Inflammatory macrophage treated with lipopolysaccharide for 4 hours (primary cell): ENCODE measurements at places on chromosomes 16 and 17.
A peak's percentile ranks its signal among the peaks of the same experiment; 100 is the strongest.

- no peak for DNase-seq
Observed at GRCh38 chr17:51397361-51398127, 137.2 kb downstream of the UTP18 start.

DNA sequence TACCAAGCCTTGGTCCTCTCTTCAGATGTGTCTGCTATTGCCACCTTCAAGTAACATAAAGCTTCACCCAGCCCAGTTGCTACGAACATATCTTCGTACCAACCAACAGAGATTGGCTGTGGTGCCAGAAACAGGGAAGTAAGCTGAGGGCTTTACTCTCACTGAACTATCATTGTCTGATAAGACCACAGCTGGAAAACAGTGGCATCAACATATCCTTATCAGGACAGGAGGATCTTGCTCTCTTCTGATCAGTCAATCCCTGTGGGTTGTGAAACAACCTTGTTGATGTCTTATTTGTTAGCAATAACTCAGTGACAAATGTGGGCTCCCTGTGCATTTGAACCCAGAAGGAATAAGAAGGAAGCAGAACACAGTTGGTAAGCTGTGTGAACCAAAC, 446.3 kb upstream of the MAF start:
- no peak for DNase-seq

- no peak for DNase-seq
Observed at GRCh38 chr16:30010844-30011713, at the start of gene DOC2A. Gene DOC2A, minus strand, starts transcription at chr16:30011027. Its CDS starts 805 bp downstream, at chr16:30010222.

DNA sequence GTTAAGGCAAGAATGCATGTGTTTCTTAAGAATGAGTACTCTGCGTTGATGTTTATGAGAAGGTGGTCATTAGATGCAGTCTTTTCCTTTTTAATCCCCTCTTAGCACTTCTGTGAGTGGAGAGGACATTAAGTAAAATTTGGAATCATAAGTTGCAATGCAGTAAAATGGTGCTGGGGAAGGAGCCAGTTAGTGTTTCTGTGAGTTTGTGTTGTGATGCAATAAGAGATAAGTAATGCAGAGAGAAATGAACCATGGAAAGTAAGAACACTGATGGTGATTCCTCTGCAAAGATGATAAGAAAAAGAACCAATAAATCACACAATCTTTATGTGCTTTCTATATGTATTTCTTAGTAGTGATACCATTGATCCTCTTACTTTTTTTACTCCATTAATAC, 20.0 kb downstream of the ABHD15 start:
- DNase-seq, result no peak

DNA sequence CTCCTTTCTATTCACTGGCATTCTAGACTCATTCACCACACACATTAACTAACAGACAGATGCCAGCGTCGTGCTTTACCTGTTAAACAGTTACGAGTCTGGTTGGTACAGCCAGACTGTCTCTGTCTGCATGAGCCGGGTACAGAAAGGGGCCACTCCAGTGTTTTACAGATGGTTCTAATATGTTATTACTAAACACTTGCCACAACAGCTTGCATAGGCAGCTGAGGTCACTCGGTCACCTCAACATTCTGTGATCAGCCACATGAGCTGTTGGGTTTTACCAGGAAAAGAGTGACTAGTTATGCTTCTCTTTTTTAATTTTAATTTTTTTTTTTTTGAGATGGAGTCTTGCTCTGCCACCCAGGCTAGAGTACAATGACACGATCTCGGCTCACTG, 25.2 kb downstream of the CD300A start:
- peak; percentile 91 for DNase-seq

DNA sequence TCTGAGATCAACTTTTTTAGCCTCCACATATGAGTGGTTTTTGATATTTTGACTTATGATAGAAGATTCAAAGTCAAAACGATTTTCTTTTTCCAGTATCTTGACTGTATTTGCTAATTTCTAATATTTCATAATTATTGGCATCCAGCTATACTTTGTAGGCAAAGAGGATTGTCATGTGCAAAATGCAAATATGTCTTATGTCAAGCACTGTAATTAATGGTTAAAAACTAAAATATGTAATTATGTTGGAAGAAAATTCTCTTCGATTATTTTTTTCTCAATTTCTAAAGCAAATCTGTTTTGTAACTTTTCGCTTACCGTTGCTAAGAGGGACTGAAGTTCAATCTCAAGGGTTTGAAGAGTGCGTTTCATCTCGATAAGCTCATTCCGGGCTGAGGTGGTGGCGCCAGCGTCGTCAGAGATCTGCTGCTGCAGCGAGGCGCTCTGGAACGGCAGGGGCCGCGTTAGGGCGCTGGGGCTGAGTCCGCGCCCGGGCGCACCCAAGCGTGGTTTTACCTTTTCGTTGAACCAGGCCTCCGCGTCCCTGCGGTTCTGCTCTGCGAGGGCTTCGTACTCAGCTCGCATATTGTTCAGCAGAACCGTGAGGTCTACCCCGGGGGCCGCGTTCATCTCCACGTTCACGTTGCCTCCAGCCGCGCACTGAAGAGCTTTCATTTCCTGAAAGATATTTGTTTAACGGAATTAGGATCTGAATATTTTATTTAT, 3.0 kb downstream of the KRT27 start:
- no peak for DNase-seq

DNA sequence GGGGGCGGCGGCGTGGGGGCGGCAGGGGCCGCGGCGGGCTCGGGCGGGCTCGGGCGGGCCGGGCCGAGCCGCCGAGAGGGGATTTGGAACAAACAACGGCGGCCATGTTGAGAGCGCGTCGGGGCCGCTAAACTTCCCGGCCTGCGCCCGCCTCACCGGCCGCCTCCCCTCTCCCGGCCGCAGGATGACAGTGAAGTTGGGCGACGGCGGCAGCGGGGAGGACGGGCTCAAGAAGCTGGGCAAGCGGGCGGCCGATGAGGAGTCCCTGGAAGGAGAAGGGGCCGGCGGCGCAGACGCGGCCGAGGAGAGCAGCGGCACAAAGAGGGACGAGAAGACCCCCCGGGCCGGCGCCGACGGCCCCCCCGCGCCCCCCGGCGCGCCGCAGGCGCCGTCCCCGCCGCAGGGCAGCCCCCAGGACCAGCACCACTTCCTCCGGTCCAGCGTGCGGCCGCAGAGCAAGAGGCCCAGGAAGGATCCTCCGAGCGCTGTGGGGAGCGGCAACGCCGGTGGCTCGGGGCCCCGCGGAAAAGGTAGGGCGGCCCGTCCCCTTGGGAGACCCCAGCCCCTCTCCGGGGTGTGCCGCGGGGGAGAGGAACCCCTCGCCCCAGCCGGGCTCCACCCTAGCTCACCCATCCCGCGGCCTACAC, 2.4 kb downstream of the CRAMP1 start:
- DNase-seq, result peak; percentile 35

DNA sequence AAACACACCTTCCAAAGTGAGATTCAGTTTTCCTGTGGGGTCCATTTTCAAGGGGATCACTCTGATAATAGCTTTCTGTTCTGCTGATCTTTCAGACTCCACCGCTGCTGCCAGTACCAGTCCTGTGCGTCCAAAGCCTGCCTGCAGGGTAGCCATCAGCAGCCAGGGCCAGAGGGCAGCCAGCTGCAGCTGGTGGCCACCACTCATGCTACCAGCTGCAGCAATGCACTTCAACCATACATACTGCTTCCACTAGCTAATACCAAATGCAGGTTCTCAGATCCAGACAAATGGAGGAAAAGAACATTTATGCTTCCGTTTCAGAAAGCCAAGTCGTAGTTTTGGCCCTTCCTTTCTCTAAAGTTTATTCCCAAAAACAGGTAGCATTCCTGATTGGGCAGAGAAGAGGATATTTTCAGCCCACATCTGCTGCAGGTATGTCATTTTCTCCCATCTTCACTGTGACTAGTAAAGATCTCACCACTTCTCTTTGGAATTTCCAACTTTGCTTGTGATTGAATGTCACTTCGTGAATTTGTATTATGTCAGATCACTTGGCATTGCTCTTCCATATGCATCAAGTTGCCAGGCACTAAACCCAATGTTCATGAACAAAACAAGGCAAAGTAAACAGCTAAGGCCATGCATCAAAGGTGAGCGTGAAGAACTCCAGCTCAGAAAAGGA, 1.8 kb downstream of the RNF43 start:
- DNase-seq, result peak; percentile 23

GRCh38 chr16:79713609-79714309, 113.2 kb upstream of the MAF start:
- no peak for DNase-seq

DNA sequence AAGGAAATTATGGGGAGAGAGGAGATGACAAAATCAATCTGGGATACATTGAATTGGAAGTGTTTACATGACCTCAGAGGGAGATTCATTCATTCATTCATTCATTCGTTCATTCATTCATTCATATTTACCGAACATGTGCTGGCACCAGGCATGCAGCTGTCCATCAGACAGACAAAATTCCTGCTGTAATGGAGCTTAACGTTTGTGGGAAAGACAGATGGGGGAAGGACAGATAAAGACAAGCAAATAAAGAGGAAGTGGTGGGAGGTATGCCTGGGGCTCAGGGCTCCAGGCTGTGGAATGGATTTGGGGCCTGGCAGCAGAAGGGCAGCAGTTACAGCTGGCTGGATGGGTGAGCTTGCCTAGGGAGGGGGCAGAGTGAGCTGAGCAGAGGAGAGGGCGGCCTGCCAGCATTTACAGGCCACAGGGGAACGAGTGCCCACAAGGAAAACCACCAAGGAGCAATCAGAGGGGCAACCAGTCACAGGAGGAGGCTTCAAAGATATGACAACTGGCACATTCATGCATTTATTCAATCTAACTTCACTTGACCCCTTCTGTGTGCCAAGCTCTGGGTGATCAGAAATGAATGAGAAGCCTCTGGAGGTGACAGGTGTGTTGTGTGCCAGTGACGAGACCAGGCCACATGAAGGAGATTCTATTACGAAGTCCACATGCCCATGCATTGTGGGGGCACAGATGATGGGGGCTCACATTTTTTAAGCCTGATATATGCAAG, 48.5 kb downstream of the ARHGAP27 start:
- peak; percentile 10 for DNase-seq

DNA sequence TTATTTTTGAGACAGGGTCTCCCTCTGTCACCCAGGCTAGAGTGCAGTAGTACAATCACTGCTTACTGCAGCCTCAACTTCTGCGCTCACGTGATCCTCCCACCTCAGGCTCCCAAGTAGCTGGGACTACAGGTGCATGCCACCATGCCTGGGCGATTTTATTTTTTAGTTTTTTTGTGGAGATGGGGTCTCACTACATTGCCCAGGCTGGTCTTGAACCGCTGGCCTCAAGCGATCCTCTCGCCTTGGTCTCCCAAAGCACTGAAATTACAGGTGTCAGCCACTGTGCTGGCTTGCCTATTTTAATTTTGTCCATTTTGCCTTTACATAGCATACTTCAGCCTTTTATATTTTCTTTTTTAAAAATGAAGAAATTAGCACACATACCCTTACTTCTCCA, 51.2 kb downstream of the TTC19 start:
- DNase-seq, result no peak

GRCh38 chr16:30875871-30876801, 17.7 kb downstream of the BCL7C start:
- peak; percentile 69 for DNase-seq

DNA sequence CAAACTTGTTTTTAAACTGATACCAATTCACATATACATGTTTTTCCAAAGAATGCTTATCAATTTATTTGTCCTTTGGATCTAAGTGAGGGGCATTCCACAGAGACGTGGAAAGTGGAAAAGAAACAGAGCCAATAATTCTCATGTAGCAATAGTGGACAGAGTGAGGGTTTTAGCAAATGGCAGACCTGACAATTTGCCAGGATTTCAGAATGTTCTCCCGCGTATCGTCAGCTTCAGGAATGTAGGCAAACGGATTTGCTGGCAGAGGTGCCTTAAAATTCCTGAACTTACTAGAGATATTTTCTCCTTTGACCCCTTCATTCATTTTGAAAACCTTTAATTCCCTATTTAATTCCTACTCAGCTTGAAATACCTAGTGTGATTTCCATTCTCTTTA, 193.4 kb upstream of the CPHXL start:
- no peak for DNase-seq

GRCh38 chr16:80122115-80122514, 418.7 kb upstream of the DYNLRB2 start:
- no peak for DNase-seq

DNA sequence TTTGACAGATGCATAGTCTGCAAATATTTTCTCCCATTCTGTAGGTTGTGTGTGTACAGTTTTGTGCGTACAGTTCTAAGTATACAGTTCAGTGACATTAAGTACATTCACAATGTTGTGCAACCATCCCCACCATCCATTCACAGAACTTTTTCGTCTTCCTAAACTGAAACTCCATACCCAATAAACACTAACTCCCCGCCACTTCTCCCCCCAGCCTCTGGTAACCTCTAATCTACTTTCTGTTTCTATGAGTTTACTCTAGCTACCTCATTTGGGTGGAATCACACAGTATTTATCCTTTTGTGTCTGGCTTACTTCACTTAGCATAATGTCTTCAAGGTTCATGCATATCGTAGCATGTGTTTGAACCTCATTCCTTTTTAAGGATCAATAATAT, 14.3 kb downstream of the PIK3R5 start:
- DNase-seq, result peak; percentile 86

- no peak for DNase-seq
Observed at GRCh38 chr17:52790359-52790955, 631.9 kb upstream of the CA10 start.

DNA sequence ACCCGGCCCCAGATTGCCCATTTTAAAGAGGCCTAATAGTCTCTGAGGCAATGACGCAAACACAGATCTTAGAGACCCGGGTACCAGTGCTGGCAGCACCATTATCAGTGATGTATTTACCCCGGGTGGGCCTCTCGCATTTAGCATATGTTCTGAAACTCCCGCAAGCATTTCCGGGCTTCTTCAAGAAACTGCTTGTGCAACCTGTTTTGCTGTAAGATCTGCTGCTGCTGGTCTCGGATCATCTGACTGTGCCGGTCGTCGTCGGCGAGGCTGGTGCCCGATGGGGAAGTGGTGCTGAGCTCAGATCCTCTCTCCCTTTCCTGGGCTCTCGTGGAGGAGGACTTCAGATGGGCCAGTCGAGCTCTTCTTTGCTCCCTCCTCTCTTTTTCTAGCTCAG, 12.5 kb downstream of the CEP295NL start:
- peak; percentile 98 for DNase-seq

DNA sequence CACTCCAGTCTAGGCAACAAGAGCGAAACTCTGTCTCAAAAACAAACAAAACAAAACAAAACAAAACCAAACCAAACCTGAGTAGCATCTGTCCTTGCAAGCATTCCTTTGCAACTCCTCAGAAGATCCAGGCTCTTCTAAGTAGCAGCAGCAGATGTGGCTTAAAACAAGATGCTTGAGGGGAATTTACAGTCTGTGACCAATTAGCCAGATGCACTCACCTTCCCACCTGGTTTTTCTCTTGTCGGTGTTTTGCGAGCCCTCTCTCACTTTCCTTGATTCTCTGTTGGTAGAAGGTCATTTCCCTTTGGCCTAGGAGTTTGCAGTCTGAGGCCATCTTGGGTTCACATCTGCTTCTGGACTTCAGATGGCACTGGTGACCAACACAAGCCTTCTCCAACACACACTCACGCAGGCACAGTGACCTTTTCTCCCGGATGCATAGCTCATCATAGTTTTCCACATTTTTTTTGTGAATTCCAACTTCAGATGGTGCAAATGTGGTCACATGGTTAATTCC, 276.8 kb downstream of the STX8 start:
- no peak for DNase-seq
